ENCODE measurements at places on chromosomes 1 and 21.

DNA sequence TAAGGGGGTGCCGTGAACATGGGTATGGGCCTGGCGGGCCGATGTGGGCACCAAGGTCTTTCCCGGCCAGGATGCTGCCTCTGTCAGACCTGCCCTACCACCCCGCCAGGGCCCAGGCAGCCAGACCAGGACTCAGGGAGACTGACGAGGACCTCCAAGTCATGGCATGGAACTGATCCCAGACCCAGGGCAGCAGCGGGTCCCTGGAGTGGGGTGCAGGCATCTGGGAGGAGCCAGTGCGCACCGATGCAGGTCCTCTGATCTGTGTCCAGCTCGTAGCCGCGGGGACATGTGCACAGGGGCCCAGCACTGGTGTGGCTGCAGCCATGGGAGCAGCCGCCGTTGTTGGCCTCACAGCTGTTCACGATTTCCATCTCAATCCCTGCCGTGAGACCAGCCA lies 56.8 kb downstream of the ARHGEF16 start:
- no peak for DNase-seq

- DNase-seq = peak; percentile 66
Measured at GRCh38 chr1:112808861-112809684, 93.9 kb upstream of the PPM1J start.

DNA sequence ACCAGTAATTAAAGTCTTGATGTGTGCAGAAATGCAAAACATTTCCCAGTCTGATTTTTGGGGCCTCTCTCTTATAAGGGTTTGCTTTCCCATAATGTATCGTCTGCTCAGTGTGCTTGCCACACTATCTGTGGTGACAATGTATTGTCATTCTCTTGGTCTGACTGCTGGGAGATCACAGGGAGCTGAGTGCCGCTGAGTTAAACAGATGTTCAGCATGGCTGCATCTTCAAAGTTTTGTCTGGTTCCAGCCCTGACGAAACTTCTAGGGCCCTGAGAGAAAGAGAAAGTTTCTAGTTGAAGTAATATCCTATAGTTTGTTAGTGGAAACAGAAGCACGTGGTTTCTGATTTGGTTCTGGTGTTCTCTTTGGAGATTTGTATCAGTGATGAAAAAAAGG lies 42.6 kb downstream of the DNM3 start:
- no peak for DNase-seq

GRCh38 chr1:93177991-93178390 lies 2.2 kb downstream of the TMED5 start:
- no peak for DNase-seq

- no peak for DNase-seq
Measured at GRCh38 chr1:8965121-8965820, 19.6 kb downstream of the CA6 start.

All from globus pallidus (tissue), 1 donor.